Mesangial cell (primary cell): ENCODE measurements at places on chromosomes 2 and 18. TPM values are rescaled to one million over a fixed set of nuclear protein-coding genes. Genes with fewer than 3 reads are reported as not detected.

The CCDC141 gene
- total RNA-seq, result under 0.01 TPM in 1 of 2 replicates, not detected in the other

The MPP4 gene
- 0.13 and 2.3 TPM in 2 replicates for total RNA-seq

The FKBP1B gene
- 15.2 and 25.9 TPM in 2 replicates for total RNA-seq

The TTN gene
- total RNA-seq, result under 0.01 TPM in 2 replicates

The CFAP53 gene
- total RNA-seq, result 0.38 TPM in 1 of 2 replicates, not detected in the other

The CAPG gene
- total RNA-seq, result 236 and 507 TPM in 2 replicates

The ATP8B1 gene
- 19.5 and 23.5 TPM in 2 replicates for total RNA-seq

The GPR155 gene
- total RNA-seq, result 1.8 and 2.8 TPM in 2 replicates

The ATOH8 gene
- 2.4 and 3.3 TPM in 2 replicates for total RNA-seq

The C2orf80 gene
- not detected in 2 replicates for total RNA-seq

The TDRD15 gene
- not detected in 2 replicates for total RNA-seq
